ENCODE measurements at places on chromosomes 7 and 10. TPM values are rescaled to one million over a fixed set of nuclear protein-coding genes. Genes with fewer than 3 reads are reported as not detected.

GRCh38 chr10:119375574-119376272 lies 166.8 kb downstream of the RGS10 start:
- no peak overlapping the region for H3K27ac ChIP-seq
- no peaks in the 10 kb centered on the region for H3K27me3 ChIP-seq
- no peaks in the 10 kb centered on the region for H3K36me3 ChIP-seq

DNA sequence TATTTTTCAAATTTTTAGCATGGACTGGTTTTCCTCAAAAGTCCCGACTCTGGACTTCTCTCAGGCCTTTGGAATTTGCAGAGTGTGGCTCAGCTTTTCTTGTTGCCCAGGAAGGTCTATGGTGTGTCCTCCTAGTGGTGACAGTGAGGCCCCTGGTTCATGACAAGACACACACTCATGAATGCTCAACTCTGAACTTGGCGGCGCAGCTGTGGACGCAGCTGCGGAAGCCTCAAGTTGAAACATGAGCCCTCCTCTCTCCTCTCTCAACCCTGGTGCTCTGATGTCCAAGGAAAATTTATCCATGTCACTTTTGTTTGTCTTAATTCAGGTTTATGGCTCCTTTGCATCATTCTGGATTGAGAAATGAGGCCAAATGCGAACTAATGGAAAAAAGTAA lies 183.9 kb downstream of the HECW1 start:
- H3K27me3 ChIP-seq, result peaks cover 10% of the 10 kb centered on the region
- H3K4me1 ChIP-seq, result peaks cover 3% of the 10 kb centered on the region
- H3K4me3 ChIP-seq, result no peak overlapping the region

The ZNF365 gene
- polyA plus RNA-seq, result 20.9 TPM

- H3K27me3 ChIP-seq, result no peaks in the 10 kb centered on the region
- no peak overlapping the region for H3K27ac ChIP-seq
- H3K4me3 ChIP-seq, result no peak overlapping the region
- DNase-seq, result no peak
Measured at GRCh38 chr7:12738665-12739064, 51.2 kb downstream of the ARL4A start.

The MMP21 gene
- polyA plus RNA-seq, result not detected

The CLRN3 gene
- not detected for polyA plus RNA-seq

- peaks cover 4% of the 10 kb centered on the region for H3K36me3 ChIP-seq
- no peaks in the 10 kb centered on the region for H3K27me3 ChIP-seq
- no peak overlapping the region for H3K27ac ChIP-seq
- no peak for DNase-seq
- no peaks in the 10 kb centered on the region for H3K4me1 ChIP-seq
Measured at GRCh38 chr7:4020086-4020485, 662.0 kb upstream of the FOXK1 start.

DNA sequence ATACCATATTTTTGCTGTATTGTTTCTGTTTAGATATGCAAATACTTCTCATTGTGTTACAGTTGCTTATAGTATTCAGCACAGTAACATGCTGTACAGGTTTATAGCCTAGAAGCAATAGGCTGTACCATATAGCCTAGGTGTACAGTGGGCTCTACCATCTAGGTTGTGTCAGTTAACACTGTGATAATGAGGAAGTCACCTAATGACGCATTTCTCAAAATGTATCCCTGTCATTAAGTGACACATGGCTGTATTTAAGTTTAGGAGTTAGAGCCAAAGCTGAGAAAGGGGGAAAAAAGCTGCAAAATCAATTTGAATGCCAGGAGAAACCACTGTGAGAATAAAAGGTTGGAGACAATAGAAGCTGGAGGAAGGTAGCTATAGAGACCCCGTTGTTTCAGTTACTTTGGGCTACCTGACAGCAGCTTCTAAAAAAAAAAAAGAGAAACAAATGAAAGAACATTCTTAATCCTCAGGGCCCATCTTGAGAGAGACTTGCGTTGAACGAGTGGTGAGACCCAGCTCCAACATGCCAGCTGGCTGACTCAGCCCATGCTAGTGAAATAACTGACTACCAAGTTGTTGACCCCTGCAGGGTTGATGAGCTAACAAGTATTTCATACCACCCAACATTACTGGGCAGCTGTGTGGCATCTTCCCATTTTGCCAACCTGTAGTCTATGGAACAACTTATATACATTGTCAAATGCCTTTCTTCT lies 8.7 kb downstream of the STARD3NL start:
- DNase-seq, result no peak
- peaks cover 8% of the 10 kb centered on the region for H3K4me1 ChIP-seq
- H3K27ac ChIP-seq, result no peak overlapping the region
- H3K27me3 ChIP-seq, result no peaks in the 10 kb centered on the region
- no peak overlapping the region for H3K4me3 ChIP-seq

DNA sequence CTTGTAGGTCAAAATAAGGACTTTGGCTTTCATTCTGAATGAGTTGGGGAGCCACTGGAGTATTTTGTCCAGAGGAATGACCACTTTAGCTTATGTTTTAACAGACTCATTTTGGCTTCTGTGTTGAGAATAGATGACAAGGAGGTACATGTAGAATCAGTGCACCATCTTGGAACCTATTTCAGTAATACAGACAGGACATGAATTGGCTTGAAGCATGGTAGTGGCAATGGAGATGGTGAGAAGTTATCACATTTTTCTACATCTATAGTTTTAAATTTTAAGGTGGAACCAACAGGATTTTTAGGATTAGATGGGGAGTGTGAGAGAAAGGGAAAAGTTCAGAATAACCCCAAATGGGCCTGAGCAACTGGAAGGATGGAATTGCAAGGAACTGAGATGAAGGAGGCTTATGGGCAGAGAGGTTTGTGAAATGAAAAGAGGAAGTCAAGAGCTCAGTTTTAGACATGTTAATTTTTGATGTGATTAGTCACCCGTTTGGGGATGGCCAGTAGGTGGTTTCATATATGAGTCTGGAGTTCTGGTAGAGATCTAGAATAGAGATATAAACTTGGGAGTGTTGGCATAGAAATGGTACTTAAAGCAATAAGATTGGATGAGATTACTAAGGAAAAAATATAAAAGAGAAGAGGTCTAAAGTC lies 89.2 kb upstream of the JAZF1 start:
- H3K4me1 ChIP-seq, result no peaks in the 10 kb centered on the region
- DNase-seq, result no peak
- H3K27me3 ChIP-seq, result no peaks in the 10 kb centered on the region
- no peak overlapping the region for H3K4me3 ChIP-seq
- no peak overlapping the region for H3K27ac ChIP-seq
- H3K36me3 ChIP-seq, result no peaks in the 10 kb centered on the region

- no peak overlapping the region for H3K27ac ChIP-seq
- no peak overlapping the region for H3K4me3 ChIP-seq
- no peak for DNase-seq
- no peaks in the 10 kb centered on the region for H3K36me3 ChIP-seq
Measured at GRCh38 chr10:105025092-105025491, 384.0 kb downstream of the SORCS3 start.

DNA sequence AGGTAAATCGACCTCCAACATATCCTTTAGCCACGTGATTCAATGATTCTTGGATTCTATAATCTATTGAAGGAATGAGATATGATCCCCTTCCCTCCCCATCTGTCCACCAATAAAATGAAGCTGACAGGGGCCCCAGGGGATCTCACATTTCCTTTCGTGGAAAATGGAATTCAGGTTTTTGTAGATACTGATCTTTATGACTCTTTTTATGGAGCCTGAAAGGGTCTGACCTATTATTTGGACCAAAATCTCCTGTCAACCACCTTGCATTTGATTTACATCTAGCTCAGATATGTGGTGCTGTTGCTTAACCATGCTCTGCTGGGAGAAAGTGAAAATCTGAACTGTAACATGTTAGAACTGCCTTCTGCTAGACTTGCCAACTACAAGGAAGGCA lies 234.0 kb upstream of the CXCL12 start:
- no peaks in the 10 kb centered on the region for H3K4me1 ChIP-seq
- no peaks in the 10 kb centered on the region for H3K36me3 ChIP-seq
- no peak overlapping the region for H3K4me3 ChIP-seq
- no peak for DNase-seq

- H3K36me3 ChIP-seq, result peaks cover 4% of the 10 kb centered on the region
- peaks cover 46% of the 10 kb centered on the region for H3K4me1 ChIP-seq
- no peak for DNase-seq
- no peak overlapping the region for H3K4me3 ChIP-seq
- H3K27me3 ChIP-seq, result no peaks in the 10 kb centered on the region
Measured at GRCh38 chr7:27138985-27139333, 4.5 kb downstream of the HOXA5 start.

GRCh38 chr10:7173948-7174347 lies 236.9 kb downstream of the SFMBT2 start:
- H3K27ac ChIP-seq, result no peak overlapping the region
- H3K4me1 ChIP-seq, result no peaks in the 10 kb centered on the region
- H3K36me3 ChIP-seq, result no peaks in the 10 kb centered on the region
- DNase-seq, result no peak
- H3K4me3 ChIP-seq, result no peak overlapping the region
- no peaks in the 10 kb centered on the region for H3K27me3 ChIP-seq

DNA sequence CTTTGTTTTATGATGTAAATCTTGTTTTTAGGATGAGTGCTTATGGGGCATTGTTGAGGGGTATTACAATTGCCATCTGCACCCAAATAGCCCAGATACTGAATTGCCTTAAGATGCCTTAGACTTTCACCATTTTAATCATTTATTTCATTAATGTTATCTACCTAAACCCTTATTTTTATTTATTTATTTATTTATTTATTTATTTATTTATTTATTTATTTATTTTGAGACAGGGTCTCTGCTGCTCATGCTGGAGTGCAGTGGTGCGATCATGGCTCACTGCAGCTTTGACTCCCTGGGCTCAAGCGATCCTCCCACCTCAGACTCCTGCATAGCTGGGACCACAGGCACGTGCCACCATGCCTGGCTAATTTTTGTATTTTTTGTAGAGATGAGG lies 560.2 kb downstream of the SUGCT start:
- no peak overlapping the region for H3K4me3 ChIP-seq
- no peak for DNase-seq
- H3K36me3 ChIP-seq, result no peaks in the 10 kb centered on the region
- H3K27me3 ChIP-seq, result no peaks in the 10 kb centered on the region
- no peak overlapping the region for H3K27ac ChIP-seq
- H3K4me1 ChIP-seq, result peaks cover 9% of the 10 kb centered on the region

The PCDH15 gene
- not detected for polyA plus RNA-seq

DNA sequence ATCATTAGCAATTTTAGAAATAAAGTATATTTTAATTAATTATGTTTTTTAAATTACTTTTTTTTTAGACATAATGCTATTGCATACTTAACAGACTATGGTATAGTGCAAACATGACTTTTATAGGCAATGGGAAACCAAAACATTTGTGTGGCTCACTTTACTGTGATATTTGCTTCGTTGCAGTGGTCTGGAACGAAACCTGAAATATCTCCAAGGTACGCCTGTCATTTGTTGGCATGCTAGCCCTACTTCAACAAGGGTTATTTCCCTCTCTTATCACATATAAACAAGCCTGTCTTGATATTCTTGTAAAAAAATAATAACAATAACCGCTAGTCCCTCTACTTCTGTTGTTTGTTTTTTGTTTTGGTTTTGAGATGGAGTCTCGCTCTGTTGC lies 74.2 kb downstream of the TYW1B start:
- H3K4me1 ChIP-seq, result no peaks in the 10 kb centered on the region
- no peak for DNase-seq
- no peak overlapping the region for H3K4me3 ChIP-seq
- no peak overlapping the region for H3K27ac ChIP-seq

DNA sequence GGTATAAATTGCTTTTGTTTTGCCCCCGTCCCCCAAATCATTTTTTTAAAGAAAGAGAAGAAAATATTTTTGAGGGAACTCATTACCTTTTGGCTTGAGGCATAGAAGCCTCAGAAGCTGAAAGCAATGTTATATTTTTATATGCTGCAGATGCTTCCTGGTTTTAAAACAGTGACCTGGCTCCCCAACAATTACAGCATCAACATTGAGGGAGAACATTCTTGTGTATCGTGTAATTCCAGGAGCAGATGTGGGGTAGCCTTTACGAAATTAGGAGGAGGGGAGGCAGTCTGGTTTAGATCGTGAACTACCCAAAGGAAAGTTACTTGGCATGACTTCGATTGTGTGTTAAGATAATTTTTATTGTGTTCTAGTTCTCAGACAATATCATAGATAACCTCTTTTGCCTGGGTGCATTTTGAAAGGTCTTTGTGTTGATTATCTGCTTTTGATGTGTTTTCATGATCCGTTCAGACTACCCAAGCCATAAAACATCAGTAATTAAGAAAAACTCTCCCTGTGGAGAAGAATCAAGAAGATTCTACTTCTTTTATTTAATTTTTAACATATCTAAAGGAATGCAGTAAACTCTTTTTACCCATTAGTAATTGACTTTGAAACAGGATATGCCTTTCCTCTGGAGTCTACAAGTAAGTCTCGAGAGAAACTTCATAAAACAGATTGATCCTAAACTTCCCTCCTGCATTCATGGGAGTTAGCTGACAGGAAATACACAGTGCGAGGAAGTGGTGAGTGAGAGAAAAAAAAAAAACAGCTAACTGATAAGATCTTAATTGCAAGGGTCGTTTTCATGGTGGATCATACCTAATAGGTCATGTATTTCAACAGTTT lies 141.4 kb downstream of the KIAA1217 start:
- DNase-seq, result no peak
- peaks cover 24% of the 10 kb centered on the region for H3K4me1 ChIP-seq
- no peak overlapping the region for H3K27ac ChIP-seq
- no peaks in the 10 kb centered on the region for H3K36me3 ChIP-seq
- no peaks in the 10 kb centered on the region for H3K27me3 ChIP-seq
- no peak overlapping the region for H3K4me3 ChIP-seq

The SFTPA1 gene
- polyA plus RNA-seq, result not detected

The PNLIPRP2 gene
- polyA plus RNA-seq, result not detected

DNA sequence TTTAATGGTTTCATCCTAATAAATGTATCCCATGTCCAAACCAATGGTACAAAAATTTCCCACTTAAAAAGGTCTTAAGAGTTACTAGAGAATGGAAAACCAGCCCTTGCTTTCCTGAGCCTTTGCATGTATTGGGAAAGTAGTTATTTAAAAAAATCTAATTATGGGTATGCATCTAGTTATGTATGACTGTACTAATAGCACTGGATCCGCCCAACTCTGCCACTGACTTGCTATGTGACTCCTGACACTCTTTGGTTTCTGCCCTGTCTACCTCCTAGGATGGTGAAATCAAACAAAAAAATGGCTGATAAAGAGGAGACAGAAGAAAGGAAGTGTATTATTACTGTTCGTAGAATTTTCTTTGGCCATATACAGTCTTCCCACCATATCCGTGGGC lies 110.4 kb upstream of the CCDC6 start:
- H3K4me3 ChIP-seq, result no peak overlapping the region
- no peaks in the 10 kb centered on the region for H3K4me1 ChIP-seq
- no peak for DNase-seq
- H3K36me3 ChIP-seq, result no peaks in the 10 kb centered on the region
- no peak overlapping the region for H3K27ac ChIP-seq
- no peaks in the 10 kb centered on the region for H3K27me3 ChIP-seq

DNA sequence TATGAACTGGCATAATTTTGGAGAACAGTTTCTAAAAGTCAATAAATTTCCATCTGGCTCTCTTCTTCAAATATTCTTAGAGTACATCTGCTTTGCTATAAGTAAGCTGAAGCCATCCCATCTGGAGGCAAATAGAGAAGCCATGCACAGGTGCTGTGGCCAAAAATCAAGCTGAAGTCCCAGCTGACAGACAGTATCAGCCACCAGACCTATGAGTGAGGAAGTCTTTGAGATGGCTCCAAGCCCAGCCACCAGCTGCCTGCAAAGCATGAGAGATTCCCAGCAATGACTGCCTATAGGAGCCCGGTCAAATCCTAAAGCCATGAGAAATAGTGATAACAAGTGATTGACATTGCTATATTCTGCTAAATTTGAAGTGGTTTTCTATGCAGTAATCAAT lies 21.7 kb upstream of the PRSS58 start:
- no peak overlapping the region for H3K4me3 ChIP-seq
- no peaks in the 10 kb centered on the region for H3K36me3 ChIP-seq
- H3K27me3 ChIP-seq, result no peaks in the 10 kb centered on the region
- no peaks in the 10 kb centered on the region for H3K4me1 ChIP-seq

The SDK1 gene
- 0.75 TPM for polyA plus RNA-seq
